SHP77 treated with DMSO at 0.1 percent for 48 hours (cell line): ENCODE measurements at places on chromosomes 12 and 14.

DNA sequence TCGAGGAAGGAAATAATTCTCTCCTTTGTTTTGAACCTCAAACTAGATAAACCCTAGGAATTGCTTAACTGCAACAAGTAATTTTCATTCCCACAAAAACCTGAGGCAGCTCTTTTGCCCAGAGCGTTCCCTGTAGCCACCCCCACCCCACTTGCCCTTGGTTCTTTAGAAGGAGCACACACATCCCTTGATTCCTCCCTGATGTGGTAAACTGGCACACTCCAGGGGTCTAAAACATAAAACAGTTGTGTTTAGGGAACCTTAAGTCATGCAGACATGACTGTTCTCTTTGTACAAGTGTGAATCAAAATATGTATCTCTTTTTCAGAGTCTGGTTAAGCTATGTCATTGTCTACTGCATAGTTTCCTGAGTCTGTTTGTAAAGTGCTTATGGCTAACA, 14.0 kb downstream of the MAPK1IP1L start:
- DNase-seq: no peak

- no peak for DNase-seq
Observed at GRCh38 chr12:115336506-115336905, 652.5 kb upstream of the TBX3 start.

GRCh38 chr14:103104654-103105452, 10.3 kb downstream of the EXOC3L4 start:
- DNase-seq: no peak

DNA sequence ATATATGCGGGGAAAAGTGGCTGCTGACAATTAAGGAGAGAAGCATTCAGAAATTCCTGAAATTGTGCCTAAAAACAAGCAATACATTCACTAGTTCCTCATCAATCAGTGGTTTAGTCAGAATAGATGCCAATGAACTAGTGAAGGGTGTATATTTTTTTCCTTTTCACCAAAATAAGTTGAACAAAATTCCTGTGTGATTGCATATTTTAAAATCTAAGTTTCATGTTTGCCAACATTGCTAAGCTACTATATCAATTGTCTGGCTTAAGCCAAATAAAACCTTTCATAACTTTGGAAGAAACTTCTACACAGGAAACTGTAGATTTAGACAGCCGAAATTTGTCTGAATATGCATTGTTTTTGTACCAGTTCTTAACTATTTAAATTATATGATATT, 8.7 kb downstream of the PRKD1 start:
- no peak for DNase-seq

DNA sequence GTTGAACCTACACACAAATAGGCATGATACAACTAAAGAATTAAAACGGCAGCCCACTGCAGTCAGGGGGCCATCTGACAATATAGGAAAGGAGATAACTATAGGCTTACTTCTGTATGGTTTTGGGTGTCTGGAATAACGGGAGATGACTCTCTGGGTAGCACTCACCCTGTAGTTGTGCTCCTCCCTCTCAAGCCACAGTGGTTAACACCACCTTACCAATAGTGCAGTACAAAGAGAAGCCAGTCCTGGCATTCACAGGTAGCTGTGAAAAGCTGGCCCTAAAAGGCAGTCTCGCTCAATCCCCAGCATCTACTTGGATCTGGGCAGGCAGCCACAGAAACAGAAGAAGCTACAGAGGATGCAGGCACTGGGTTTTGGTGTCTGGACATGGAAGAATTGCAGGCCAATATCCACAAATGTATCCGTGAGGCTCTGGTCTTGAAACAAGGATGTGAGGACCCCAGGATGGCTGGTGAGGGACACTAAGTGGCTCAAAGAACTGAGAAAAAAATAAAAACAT, 93.0 kb downstream of the DPF3 start:
- no peak for DNase-seq

DNA sequence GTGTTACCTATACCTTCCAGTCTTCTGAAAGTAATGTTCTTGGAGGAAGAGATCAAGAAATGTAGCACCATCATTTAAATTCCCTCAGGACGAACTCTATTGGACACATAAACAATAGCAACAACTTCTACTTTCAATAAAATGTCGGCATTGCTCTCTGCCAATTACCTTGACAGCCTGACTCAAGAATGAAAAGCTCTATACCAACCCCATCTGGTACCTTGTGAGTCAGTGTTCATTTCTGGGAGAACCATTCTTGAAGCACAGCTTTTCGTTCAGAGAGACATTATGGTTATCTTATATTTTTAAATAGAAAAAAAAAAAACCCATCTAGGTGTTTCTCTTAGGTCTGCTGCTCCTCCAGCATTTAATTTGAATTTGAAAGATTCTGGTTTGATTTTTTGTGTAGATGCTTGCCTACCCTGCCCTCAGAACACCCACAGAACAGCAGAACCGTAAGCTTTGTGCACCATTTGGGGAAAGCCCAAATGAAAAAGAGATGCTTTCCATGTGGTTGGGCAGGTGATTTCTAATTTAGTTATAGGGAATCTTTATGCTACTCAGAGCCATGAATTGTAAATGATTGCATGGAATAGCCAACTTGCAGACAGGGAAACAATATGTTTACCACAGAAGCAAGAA, 156.0 kb downstream of the SAMD4A start:
- DNase-seq: no peak

DNA sequence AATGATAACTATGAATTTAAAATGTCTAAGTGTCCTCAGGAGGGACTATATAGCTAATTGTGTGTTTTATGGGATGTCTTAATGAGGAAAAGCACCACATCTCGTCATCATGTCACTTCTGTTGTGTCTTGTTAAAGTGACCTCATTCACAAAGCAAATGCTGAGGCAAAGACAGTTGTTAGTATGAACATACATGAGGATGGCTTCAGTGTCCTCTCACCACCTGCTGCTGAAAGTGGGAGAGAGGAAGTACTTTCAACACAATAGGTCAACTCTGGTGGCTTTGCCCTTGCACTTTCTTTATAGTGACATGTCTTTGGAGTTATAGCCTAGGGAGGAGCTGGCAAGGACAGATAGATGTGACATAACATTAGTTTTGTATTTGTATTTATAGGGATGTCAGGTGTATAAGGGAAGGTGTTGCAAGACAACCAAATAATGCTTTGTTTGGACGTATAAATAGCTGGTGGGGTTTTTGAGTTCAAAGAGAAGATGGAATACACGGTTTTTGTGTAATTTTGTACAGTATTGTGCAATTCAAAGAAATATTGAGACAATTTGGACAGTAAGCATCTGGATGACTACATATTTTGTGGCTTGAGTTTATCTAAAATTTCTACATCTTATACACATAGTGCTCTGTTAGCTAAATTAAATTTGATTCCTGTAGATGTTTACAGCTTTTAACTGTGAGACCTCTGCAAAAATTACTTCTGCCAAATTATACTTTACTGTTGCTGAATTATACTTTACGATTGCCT, 131.7 kb upstream of the ATP2B1 start:
- DNase-seq: peak; percentile 45

GRCh38 chr12:98137278-98137677, 378.1 kb upstream of the TMPO start:
- DNase-seq: no peak

- no peak for DNase-seq
Observed at GRCh38 chr12:81274637-81275529, 197.0 kb downstream of the ACSS3 start.

DNA sequence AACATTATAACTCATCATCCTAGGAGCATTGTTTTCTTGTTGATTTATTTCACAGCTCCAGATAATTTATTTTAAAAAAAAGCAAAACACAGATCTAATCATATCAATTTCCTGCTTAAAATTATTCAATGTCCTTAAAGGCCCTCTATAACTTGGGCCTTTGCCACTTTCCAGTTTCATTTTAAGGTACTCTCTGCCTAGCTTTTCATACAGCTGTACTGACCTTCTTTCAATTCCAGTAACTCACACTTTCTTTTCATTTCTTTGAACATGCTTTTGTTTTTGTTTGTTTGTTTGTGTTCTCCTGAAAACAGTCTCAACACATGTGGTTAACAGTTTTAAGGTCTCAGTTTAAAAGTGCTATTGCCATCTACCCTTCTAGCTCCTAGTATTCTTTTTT, 281.9 kb downstream of the ACSS3 start:
- no peak for DNase-seq

DNA sequence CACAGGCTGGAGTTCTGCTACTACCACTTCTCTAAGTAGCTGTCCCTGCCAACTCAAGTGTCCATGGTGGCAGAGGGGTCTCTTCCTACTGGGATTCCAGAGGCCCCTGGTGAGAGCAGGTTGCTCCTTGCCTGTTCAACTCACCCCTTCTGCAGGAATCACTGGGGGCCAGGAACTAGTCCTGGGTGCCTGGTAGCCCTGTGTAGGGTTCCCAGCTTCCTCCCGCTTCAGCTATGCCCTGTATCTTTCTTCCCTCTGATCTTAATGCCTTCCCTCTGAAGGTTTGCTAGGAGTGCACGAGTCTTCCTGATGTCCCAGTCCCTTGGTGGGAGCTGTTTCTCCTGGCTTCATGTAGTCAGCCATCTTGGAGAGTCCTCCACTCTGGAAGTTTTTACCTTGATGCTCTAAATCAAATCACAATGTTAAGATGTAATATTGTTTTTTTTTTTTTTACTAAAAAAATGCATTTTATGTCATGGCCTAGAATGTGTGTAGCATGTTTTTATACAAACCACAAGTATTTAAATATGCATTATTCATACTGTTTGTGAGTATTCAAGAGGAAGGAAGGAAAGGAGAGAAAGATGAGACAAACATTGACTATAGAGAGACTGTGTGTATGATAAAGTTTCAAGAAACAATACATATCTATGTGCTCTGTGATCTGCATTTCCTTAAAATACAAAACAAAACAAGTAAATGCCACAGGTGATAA, 54.7 kb downstream of the FRS2 start:
- no peak for DNase-seq

DNA sequence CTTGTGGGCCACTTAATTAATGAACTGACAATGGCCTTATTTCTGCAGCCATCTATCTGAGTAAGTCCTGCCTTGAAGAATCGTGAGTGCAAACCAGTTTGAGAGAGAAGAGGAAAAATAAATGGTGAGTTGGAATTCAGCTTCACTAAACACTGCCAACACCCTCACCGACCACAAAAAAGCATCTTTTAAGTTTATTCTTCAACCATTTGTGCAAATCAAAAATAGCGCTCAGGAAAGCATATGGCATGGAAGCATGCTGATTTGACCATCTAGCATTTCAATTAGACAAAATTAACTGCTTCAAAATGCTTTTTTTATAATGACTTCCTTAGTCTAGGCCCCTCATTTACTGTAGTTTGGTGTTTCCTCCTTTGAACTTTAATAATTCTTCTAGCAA, 294.0 kb downstream of the PPFIA2 start:
- DNase-seq: no peak

DNA sequence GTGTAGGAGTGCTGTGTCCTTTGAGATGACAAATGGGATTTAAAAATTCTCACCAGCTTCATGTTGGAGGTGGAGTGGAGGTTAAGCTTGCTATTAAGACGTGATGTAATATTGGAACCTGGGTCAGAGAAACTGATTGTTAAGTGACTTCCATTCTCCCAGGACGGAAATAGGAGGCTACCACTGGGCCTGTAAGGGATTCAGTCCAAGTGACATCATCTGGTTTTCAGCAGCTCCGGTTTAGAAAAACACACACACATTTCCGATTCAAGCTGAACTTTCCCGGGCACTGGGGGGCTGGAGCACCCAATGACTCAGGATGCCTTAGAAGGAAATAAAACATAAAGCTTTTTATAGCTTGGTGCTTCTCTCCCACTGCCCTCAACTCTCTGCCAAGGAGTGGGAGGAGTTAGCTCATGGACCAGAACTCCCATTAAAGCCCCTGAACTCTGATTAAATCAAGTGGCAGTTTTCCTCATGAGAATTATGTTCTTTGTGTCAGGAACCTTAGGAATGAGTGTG, 12.4 kb downstream of the CALM1 start:
- DNase-seq: no peak

DNA sequence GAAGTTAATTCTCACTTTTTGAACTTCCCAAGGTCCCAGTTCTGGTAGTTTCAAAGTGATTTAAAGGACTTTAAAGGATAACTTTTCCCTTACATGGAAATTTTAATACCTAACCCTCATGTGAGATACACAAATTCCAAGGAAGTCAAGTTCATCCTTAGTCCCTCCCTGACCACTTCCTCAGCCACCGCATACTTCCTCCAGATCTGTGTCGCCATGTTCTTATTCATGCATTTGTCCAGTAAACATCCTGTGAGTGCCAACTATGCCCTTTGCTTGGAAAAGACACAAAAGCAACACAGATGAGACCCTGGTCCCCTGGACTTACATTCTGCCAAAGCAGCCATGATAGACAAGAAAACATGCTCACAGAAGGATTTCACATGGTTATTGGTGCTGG, 206.6 kb downstream of the KSR2 start:
- DNase-seq: no peak

- DNase-seq: no peak
Observed at GRCh38 chr12:70241845-70242244, 1.4 kb upstream of the CNOT2 start.

GRCh38 chr14:93753647-93754046, 34.6 kb downstream of the PRIMA1 start:
- DNase-seq: no peak

DNA sequence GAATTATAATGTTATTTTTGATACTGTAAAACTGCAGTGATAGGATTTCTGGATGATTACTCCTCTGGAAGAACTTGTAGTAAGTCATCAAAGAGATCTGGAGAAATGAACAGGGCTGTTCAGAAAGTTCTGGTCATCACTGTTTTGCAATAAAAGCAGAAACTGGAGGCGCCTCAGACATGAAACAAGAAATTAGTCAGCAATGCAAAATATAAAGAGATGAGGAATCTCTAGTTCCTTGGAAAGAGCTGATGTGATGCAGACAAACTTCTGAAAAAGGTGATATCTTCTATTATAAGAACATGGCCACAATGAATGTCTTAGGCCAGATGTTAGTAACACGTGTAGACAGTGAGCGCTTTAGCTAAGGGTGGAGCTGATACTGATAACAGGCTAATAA, 9.5 kb downstream of the ACIN1 start:
- DNase-seq: no peak

DNA sequence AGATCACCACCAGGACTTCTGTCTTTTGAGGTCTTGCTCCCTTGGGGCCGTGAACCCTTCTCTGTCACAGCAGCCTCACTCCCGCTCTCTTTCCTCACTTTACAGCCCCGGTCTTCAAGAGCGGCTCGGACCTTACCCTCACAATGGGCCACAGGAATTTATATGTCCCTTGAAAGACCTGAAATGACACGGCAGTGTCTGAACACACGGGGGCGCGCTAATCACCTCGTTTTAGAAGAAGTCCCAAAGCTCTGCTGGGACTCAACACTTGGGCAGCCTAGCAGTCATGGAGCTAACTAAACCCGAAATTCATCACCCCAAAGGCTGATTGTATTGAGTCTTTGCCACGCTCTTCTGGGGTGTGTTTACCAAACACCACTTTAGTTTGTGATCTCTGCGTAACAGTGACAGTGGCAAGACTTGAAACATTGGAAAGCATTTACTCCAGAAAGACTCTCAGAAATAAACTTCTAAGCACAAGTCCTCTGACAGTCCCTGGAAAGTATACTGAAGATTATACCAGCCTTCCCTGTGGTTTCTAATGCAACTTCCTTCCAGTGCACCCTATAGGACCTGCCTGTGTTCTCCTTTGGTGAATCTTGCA, 29.0 kb downstream of the SERPINA11 start:
- DNase-seq: peak; percentile 19
